ENCODE measurements at places on chromosomes 5 and 9.

GRCh38 chr9:94922691-94923107 is 196.2 kb downstream of the AOPEP start:
- DNase-seq, result no peak

GRCh38 chr9:115209601-115210306 is 91.8 kb upstream of the TNC start:
- DNase-seq, result peak; percentile 41

GRCh38 chr5:145243016-145243415 is 592.1 kb downstream of the PRELID2 start:
- DNase-seq, result no peak

GRCh38 chr5:174300118-174300940 is 254.8 kb downstream of the NSG2 start:
- DNase-seq, result no peak

DNA sequence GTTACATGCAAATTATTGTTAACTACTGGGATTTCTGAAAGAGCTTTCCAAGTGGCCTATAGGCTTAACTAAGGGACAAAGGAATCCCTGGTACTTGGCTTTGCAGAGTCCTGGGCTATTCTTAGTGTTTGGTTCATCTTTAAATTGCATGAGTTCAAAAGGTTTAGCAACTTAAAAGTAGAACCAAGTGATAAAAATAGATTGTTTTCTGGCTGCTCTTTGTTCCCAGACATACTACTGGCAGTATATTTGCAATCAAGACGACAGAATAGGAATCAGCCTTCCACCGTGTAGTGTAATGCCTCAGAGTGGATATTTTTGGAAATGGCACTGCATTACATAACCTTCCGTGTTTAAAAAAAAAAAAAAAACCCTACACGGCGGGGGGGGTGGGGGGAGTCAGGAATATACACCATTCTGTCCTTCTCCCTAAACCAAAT is 1.0 kb downstream of the NREP start:
- no peak for DNase-seq

- DNase-seq, result no peak
These were observed 46.8 kb downstream of the SLC1A3 start for GRCh38 chr5:36653044-36653705.

- DNase-seq, result no peak
These were observed 124.7 kb downstream of the FBN2 start for GRCh38 chr5:128413356-128413755.
